LNCaP clone FGC (cell line): ENCODE measurements at places on chromosomes 4 and X.

DNA sequence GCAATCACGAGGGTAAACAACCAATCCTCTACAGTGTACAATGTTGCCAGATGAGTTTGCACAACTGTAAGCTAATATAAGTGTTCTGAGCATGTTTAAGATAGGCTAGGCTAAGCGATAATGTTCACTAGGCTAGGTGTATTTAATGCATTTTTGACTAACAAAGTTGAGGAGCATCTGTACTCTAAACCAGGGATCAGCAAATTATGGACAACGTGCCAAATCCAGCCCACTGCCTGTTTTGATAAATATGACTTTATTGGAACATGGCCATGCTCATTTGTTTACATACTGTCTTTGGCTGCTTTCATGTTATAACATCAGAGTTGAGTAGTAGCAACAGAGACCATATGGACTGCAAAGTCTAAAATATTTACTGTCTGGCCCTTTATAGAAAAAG lies 46.3 kb upstream of the ARHGEF6 start:
- no peak for DNase-seq

GRCh38 chr4:143336781-143337599 lies at the start of gene GAB1:
GAB1 (plus strand) TSS chr4:143336876; CDS start chr4:143337189, 313 bp downstream.
- no peak for DNase-seq

DNA sequence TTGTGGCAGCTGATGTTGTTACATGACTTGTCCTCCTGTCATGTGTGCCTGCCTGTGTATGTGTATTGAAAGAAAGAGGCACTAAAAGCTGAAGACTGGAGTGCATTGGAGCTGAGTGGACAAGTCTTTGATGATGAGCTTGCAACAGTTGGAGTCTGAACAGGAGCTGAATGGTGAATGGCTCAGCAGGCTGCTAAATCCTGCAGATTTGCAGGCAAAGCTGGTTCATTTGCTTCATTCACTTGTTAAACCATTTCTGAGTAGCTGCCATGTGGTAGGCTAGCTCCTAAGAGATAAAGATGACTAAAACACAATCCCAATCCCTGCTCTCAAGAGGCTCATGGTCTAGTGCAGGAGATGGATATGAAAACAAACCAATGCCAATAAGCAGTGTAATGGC lies 217.3 kb downstream of the CHRDL1 start:
- no peak for DNase-seq

GRCh38 chr4:186149872-186150271 lies 41.5 kb upstream of the CYP4V2 start:
- DNase-seq = no peak

GRCh38 chr4:100796332-100796731 lies 278.5 kb upstream of the EMCN start:
- DNase-seq = no peak

GRCh38 chr4:143443728-143444127 lies 69.8 kb upstream of the SMARCA5 start:
- no peak for DNase-seq

DNA sequence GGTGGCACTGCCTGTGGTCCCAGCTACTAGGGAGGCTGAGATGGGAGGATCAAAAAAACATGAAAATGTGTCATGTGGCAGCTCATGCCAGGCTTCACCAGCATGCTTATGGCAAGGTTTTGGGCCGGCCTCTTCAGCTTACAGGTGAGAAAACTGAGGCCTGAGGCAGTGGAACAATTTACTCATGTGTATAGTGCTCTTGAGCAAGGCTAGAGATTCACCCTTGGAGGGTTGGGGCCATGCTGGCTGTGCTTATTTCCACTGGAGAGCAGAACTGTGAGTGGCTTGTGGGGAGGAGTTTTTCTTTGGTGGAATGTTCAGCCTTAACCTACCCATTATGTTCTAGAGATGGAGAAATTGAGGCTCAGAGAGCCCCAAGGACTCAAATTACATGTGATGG lies 31.8 kb downstream of the NSD2 start:
- no peak for DNase-seq

GRCh38 chrX:2676794-2677675 lies 14.1 kb upstream of the CD99 start:
- no peak for DNase-seq

DNA sequence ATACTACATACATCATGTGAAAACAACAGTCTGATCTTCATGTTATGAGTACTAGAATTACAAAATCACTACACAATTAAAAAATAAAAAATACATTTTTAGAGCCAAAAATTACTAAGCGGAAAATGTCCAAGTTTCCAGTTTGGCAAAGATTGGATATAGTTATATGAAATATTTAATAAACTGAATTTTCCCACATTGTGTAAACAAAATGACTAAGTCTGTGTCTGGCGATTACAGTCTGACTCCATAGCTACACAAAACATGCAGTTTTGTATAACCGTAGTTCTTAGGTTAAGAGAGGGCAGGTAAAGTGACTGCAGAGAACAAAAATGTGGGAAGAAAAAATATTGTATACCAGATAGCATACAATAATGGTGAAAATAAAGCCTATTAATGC lies 59.2 kb upstream of the TMEM47 start:
- no peak for DNase-seq

- no peak for DNase-seq
Observed at GRCh38 chr4:7059662-7060061, 8.2 kb downstream of the GRPEL1 start.

GRCh38 chrX:153692611-153693156 lies 5.0 kb downstream of the SLC6A8 start:
- DNase-seq = no peak

GRCh38 chrX:110338935-110339334 lies 19.7 kb upstream of the RTL9 start:
- DNase-seq = no peak

DNA sequence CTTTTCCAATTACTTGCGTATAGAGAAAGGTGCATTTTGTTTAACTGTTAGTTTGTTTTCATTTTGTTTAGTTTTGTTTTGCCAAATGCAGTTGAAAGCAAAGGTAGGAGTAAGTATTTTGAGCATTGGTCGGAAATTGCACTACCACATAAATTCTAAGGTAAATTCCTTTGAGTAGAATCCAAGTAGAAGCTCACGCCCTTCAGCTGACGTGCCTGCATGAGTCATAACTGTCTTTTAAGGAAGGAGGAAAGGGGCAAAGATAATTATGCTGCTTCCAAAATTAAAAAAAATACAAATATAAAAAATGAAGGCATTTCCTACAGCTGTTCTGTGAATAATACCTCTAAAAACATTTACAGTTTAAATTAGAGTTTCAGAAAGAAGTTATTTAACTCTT lies 110.2 kb upstream of the MYOZ2 start:
- no peak for DNase-seq

DNA sequence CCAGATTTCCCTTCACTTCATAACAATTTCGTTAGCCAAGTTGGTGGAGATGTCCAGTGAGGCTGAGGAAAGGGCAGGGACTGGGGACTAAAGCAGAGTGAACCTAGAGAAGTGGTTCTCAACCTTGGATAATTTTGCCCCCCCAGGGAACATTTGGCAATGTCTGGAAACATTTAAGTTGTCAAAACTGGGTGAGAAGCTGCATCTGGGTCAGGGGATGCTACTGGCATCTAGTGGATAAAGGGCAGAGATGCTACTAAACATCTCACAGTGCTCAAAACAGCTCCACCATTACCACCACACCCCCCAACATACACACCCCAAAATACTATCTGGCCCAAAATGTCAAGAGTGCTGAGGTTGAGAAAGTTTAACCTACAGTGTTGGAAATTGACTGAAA lies 32.0 kb upstream of the FGF16 start:
- no peak for DNase-seq

GRCh38 chrX:13607996-13608365 lies 38.6 kb downstream of the EGFL6 start:
- DNase-seq = no peak

DNA sequence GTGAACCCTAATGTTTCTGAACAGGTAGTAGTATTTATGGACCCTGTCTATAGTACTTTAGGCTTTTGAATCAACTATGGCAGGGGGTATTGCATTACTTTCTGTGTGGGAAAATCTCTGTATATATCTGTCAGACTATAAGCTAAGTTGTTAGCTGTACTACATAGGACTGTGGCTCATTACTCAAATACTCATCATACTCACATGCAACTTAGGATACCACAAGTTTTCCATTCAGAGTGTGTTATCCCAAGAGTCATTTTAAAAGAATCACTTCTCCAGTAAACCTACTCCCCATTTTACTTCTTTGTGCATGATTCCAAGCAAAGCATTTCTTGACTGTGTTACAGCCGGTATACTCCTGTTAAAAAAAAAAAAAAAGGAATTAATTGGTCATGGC lies 95.6 kb downstream of the PHOX2B start:
- DNase-seq = no peak

- DNase-seq = no peak
Observed at GRCh38 chr4:86156531-86156930, 203.3 kb downstream of the MAPK10 start.

DNA sequence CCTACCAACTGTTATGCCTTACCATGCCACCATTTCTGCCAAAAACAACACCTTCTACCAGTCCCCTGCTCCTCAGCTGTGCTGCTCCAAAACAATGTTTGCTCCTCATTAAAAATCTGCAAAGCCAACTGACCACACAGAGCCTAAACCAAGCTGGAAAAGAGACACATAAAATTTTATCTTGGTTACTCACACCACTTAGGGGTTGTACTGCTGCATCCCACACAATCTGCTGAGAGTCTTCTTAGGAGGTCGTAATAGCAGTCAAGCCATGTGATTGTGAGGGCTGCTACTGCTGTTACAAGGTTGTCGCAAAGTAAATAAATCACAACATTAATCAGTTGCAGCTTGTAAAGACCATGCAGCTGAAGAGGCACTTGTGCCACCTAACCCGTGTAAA lies 607.4 kb upstream of the FAM241A start:
- no peak for DNase-seq

- no peak for DNase-seq
Observed at GRCh38 chrX:31224381-31225012, 152.7 kb upstream of the FTHL17 start.

GRCh38 chrX:10636337-10636736 lies 16.0 kb upstream of the MID1 start:
- DNase-seq = no peak

DNA sequence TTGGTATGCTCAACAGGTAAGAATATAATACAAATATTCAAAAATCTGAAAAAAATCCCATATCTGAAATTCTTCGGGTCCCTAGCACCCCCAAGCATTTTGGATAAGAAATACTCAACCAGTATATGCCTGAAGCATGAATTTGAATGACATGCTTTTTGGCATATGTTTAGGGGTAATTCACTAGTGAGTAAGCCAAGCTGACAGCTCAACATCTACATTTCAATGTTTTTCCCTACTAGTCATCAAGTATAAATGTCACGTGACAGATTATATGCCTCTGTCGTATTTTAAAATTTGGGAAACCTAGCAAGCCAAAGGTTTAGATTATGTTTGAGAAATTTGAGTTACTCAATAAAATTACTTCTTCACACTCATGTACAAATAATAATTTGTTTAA lies 125.1 kb downstream of the FGF16 start:
- no peak for DNase-seq

DNA sequence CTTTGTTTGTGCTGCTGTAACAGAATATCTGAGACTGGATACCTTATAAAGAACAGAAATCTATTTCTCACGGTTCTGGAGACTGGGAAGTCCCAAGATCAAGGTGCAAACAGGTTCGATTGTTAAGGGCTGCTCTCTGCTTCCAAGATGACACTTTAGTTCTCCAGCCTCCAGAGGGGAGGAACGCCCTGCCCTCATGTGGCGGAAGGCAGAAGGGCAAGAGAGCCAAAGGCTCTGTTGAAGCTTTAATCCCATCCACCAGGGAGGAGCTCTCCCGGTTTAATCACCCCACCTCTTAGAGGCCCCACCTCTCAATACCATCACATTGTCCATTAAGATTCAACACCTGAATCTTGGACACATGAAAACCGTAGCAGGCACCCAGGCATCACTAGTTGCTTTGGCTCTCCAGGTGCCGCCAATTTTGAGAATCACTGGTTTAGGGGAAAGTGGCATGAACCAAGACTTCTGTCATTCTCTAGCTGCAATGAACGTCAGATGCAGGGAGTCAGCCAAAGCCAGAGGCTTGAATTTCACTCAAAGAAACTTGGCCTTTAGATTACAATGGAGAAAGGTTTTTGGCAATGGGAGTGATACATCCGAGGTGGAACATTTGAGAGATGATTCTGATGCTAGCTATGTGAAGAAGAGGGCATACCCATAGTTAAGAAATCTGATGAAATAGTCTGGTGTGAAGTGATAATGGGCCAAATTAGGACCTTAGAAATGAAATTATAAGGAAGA lies 15.7 kb downstream of the FHL1 start:
- DNase-seq = no peak

GRCh38 chrX:14675500-14675899 lies 146.2 kb downstream of the GLRA2 start:
- DNase-seq = no peak

GRCh38 chr4:2829321-2829932 lies 14.2 kb upstream of the ADD1 start:
- DNase-seq = no peak

- DNase-seq = no peak
Observed at GRCh38 chrX:18490806-18491555, 65.6 kb downstream of the CDKL5 start.

DNA sequence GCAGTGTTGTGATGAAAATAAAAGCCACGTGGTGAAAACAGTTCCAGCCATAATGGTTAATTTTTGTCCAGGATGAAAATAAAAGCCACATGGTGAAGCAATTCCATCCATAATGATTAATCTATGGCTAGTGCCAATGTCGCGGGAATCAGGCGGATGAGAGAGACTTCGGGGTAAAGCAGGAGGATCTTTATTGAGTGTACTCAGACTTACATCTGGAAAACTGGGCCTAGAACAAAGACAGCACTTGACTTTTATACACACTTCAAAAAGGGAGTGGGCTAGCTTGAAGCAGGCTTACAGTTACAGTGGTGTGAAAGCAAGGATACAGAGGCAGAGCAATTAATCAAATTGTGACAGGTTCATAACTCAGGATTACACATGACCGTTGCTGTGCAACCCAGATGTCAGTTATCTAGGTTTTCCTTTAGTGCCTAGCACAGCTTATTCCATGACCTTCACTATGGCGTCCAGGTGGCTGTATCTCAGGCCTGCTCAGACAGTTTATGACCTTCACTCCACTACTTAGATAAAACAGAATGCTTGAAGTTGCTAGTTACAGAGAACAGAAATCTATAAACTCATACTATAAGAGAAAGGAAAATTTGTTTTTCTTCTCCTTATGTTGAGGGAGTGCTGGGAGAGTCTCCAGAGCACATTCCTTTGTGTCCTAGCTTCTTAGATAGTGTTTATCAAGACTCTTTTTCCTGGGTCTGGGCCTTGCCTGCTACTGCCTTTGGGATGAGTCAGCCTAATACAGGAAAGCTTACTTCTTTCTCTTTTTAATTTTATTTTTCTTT lies 5.9 kb upstream of the PLA2G12A start:
- DNase-seq = no peak

DNA sequence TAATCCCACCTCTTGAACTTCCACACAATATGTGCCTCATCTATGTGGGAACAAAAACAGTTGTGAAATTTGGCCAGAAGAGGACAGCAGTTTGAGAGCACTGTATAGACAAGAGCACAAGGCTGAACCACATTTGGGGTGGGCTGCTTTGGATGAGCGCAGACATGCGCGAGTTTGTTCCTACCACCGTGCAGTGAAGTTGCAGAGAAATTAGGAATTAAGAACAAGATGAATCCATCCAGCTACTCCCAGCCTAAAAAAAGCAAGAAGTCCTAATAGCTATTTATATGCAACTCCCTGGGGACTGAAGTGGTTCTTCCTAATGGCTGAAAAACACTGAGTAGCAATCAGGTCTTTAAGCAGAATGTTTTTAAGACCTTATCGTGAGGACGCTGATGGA lies 1.0 kb downstream of the GAB3 start:
- no peak for DNase-seq

- DNase-seq = no peak
Observed at GRCh38 chrX:139931646-139932072, 1.2 kb downstream of the ATP11C start.

GRCh38 chr4:75722417-75722816 lies 2.0 kb upstream of the USO1 start:
- DNase-seq = no peak
